CD4-positive, CD25-positive, alpha-beta regulatory T cell (primary cell): ENCODE measurements at places on chromosomes 12 and 14. TPM values are rescaled to one million over a fixed set of nuclear protein-coding genes. Genes with fewer than 3 reads are reported as not detected.

PLEKHG3 gene
- 31.9 TPM for total RNA-seq

ERGIC2 gene
- total RNA-seq, result 37.4 TPM

RAPGEF3 gene
- total RNA-seq, result 0.79 TPM

LTBR gene
- total RNA-seq, result not detected

CREBL2 gene
- total RNA-seq, result 27.5 TPM

TAS2R46 gene
- total RNA-seq, result 2.8 TPM

TNFAIP2 gene
- 0.64 TPM for total RNA-seq

LBHD2 gene
- total RNA-seq, result not detected

PGF gene
- not detected for total RNA-seq

FAM90A1 gene
- total RNA-seq, result 0.67 TPM

LUM gene
- total RNA-seq, result not detected
